ENCODE measurements at places on chromosomes 13 and 19. TPM values are rescaled to one million over a fixed set of nuclear protein-coding genes. Genes with fewer than 3 reads are reported as not detected.

DNA sequence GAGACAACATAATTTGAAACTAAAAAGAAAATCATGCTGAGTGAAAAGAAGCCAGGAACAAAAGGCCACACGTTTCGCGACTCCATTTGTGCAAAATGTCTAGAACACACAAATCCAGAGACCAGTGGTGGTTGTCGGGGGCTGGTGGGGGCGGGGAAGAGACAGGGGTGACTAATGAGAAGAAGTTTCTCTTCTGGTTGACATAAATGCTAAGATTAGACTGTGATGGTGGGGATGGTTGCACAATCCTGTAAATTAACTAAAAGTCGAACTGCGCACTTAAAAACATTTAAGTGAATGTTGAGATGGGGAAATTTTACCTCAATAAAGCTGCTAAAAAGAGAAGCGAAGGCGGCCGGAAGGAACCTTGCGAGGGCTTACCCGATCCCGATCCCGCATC lies 7.1 kb downstream of the AKAP8 start:
- peaks cover 18% of the 10 kb centered on the region for H3K36me3 ChIP-seq
- no peak overlapping the region for H3K27ac ChIP-seq
- H3K4me1 ChIP-seq, result peaks cover 8% of the 10 kb centered on the region
- no peaks in the 10 kb centered on the region for H3K27me3 ChIP-seq
- DNase-seq, result no peak
- no peak overlapping the region for H3K4me3 ChIP-seq

DNA sequence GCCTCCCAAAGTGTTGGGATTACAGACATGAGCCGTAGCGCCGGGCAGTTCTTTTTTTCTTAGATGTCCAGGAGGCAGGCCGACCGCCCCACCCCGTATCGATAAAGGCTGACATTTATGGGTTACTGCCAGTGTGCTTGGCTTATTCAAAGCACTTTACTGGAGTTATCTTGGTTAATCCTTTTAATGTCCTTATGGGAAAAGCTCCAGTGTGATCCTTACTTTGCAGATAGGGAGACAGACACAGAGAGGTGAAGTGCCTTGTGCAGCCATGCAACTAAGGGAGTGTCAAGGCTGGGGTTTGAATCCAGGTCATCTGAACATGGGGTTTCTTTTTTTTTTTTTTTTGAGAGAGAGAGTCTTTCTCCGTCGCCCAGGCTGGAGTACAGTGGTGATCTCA lies 19.2 kb downstream of the NCAN start:
- H3K4me1 ChIP-seq, result no peaks in the 10 kb centered on the region
- no peaks in the 10 kb centered on the region for H3K36me3 ChIP-seq
- no peak overlapping the region for H3K4me3 ChIP-seq

Gene LRRC4B
- total RNA-seq, result not detected

DNA sequence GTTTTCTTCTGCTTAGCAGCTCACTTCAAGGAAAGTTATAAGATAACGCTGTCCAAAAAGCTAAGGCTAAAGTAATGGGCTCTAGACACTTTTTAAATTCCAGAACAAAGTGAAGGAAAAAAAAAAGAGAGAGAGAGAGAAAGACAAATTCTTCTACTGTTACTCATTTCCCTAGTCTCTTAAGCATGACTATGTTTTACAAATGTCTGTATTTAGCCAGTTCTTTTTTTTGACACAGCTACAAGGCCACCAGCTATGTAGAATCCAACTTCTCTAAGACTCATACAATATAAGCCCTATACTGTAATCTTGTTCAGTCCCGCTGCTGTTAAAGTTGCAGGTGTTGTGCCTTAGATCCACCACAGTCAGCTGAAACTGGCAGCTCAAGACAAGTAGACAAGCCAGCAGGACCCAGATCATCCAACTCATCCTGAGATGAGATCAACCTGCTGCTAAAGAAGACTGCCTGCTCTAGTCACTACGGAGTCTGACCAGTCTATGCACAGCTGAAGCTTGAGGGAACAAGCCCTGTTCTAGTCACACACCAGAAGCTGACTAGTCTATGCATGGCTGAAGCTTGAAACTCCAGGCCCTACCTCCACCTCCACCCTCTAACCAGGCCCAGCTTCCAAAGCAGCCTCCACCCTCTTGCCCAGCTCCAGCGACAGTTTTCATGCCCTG lies 10.3 kb upstream of the ZNF83 start:
- H3K4me1 ChIP-seq, result no peaks in the 10 kb centered on the region
- H3K4me3 ChIP-seq, result no peak overlapping the region
- H3K27ac ChIP-seq, result no peak overlapping the region
- H3K36me3 ChIP-seq, result peaks cover 83% of the 10 kb centered on the region

Gene CEACAM7
- total RNA-seq, result not detected

Gene ZNF681
- total RNA-seq, result 5.2 TPM

- H3K4me3 ChIP-seq, result no peak overlapping the region
- H3K4me1 ChIP-seq, result peaks cover 7% of the 10 kb centered on the region
- no peak for DNase-seq
These were observed 35.3 kb upstream of the SACS start for GRCh38 chr13:23468811-23469210.

Gene JSRP1
- total RNA-seq, result 0.27 TPM

GRCh38 chr13:73776151-73776785 lies 357.9 kb downstream of the KLF12 start:
- peaks cover 50% of the 10 kb centered on the region for H3K36me3 ChIP-seq
- no peak for DNase-seq
- H3K4me1 ChIP-seq, result no peaks in the 10 kb centered on the region

DNA sequence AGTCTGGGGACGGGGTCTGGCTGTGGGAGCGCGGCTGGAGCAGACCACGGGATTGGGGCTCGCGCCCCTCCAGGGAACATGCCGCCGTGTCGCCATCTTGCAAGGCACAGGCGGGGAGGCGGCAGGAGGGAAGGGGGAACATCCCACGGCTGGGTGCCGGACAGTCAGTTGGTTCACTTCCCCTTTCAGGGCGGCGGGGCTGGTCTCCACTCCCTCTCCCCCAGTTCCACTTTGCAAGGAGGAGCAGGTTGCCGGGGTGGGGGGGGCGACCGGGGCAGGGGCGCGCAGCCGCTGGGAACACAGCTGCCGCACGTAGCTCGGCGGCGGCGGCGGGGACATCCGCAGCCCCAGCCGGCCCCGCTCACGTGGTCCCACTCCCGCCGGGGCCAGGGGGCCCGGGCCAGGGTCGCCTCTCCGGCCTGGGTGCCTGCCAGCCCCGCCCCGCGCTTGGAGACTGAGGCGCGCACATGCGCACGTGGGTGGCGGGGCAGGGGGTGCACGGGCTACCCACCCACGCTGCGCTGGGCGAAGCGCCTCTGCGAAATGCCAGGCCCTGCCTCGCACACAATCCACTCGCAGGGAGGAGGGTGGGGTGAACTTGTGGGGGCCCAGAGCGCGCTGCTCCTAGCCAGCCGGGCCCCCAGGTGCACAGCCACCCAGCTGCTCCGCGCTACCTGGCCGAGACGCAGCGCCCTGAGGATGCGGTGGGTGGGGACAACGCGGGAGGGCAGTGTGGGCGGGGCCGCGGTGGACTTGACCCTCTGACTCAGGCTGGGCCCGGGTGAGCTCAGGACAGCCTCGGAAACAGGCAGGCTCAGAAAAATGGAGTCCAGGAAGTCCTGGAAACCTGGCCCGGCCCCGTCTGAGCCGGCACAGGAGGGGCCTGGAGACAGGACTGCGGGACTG lies 6.4 kb downstream of the KLF16 start:
- H3K27me3 ChIP-seq, result no peaks in the 10 kb centered on the region
- H3K4me1 ChIP-seq, result peaks cover 70% of the 10 kb centered on the region
- H3K27ac ChIP-seq, result peak overlapping the region; percentile 96
- peak overlapping the region; percentile 79 for H3K4me3 ChIP-seq

- no peaks in the 10 kb centered on the region for H3K4me1 ChIP-seq
- H3K27ac ChIP-seq, result no peak overlapping the region
- H3K36me3 ChIP-seq, result no peaks in the 10 kb centered on the region
- no peak overlapping the region for H3K4me3 ChIP-seq
- no peaks in the 10 kb centered on the region for H3K27me3 ChIP-seq
These were observed 377.0 kb downstream of the OLFM4 start for GRCh38 chr13:53405616-53406015.

DNA sequence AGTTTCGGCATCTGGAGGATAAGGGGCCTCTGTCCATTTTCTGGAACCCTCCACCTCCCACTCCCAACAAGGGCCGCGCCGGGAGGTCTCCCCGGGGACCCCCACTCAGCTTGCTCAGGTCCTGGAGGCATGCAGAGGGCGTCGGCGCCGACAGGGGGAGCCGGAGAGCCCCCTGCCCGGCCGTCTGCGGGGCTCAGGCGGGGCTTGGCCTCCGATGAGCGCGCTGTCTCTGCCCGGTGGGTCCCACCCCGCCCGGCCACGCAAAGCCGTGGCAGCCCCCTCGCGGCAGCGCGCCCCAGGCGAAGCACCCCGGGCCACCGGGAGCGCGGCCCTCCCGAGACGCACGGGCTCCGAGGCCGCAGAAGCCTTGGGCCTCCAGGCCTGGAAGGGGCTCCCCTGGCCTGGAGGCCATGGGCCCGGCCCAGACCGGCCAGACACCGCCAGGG lies 149.7 kb upstream of the ZNF536 start:
- peaks cover 5% of the 10 kb centered on the region for H3K36me3 ChIP-seq
- H3K27ac ChIP-seq, result no peak overlapping the region
- peaks cover 18% of the 10 kb centered on the region for H3K4me1 ChIP-seq
- DNase-seq, result no peak

DNA sequence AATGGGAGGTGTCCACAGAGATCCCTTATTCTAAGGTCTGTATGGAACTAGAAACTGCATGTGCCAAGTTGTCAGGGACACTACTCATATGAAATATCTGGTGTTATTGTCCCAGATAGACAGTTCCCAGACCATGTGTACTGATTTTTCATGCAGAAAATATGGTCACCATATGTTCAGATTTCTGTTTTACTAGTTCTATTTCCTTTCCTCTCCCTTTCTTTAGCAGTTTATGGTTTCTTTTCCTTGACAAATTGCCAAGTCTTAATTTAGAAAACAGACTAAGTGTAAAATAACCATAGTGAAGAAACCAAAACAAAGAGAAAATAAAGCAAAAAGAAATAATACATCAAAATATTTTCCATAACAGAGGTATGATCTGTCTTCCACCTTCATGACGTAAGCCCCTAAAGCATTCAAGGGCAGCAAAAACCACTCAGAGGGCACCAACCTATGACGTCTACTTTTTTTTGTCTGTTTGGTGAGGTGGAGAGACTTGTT lies 248.5 kb downstream of the KCTD12 start:
- DNase-seq, result no peak
- peaks cover 3% of the 10 kb centered on the region for H3K27me3 ChIP-seq
- H3K27ac ChIP-seq, result no peak overlapping the region
- H3K4me1 ChIP-seq, result no peaks in the 10 kb centered on the region
- no peak overlapping the region for H3K4me3 ChIP-seq

Gene PTPRS
- total RNA-seq, result 0.02 TPM

Gene ZNF132
- total RNA-seq, result 4.8 TPM

- H3K27me3 ChIP-seq, result no peaks in the 10 kb centered on the region
- no peak overlapping the region for H3K4me3 ChIP-seq
- DNase-seq, result no peak
- H3K36me3 ChIP-seq, result no peaks in the 10 kb centered on the region
- H3K4me1 ChIP-seq, result no peaks in the 10 kb centered on the region
- H3K27ac ChIP-seq, result no peak overlapping the region
These were observed 230.6 kb upstream of the DACH1 start for GRCh38 chr13:72097568-72097967.

Gene SIGLEC10
- 0.72 TPM for total RNA-seq

- DNase-seq, result no peak
- no peaks in the 10 kb centered on the region for H3K27me3 ChIP-seq
- H3K4me3 ChIP-seq, result no peak overlapping the region
These were observed 361.6 kb upstream of the PCDH20 start for GRCh38 chr13:61777271-61777670.

Data from activated CD4-positive, alpha-beta T cell treated with anti-CD3 and anti-CD28 coated beads, Interleukin-2, amount 10 ng/mL, durations not matched to agents 7 days and 5 days (primary cell).